ENCODE measurements at places on chromosomes 4 and X.

GRCh38 chr4:48939785-48940184, 33.2 kb upstream of the OCIAD2 start:
- no peak for DNase-seq

GRCh38 chr4:77332696-77333270, 175.8 kb downstream of the CCNG2 start:
- DNase-seq: no peak

DNA sequence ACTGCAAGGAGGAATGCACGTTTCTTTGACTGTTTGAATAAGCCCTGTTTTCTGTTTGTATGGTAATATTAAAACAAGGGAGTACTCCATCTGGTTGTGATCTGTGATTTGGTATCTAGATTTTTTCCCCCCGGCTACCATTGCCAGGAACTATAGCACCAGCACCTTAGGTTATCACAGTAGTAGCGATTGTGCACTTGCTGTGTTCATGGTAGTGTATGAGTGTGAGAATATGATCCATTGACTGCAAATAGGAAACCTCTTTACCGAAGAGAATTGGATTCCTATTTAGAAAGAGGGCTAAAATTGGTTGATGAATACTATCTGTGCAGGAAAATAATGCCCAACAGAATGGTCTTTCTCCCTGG, 69.9 kb downstream of the LARP7 start:
- no peak for DNase-seq

GRCh38 chr4:105191621-105192210, 45.0 kb downstream of the TET2 start:
- DNase-seq: no peak

Data from activated naive CD4-positive, alpha-beta T cell treated with anti-CD3 and anti-CD28 coated beads, Interleukin-2, amount 50 U/mL, for 72 hours (primary cell).